NCI-H1092 treated with DMSO at 0.1 percent for 48 hours (cell line): ENCODE measurements at places on chromosomes 5 and 9.

DNA sequence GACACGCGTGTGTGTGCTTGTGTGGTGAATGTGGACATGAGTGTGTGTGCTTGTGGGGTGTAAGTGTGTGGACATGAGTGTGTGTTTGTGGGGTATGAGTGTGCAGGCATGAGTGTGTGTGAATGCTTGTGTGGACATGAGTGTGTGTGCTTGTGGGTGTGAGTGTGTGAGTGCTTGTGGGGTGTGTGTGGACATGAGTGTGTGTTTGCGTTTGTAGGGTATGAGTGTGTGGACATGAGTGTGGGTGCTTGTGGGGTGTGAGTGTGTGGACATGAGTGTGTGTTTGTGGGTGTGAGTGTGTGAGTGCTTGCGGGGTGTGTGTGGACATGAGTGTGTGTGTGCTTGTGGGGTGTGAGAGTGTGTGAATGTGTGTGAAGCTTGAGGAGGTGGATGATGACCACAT is 29.8 kb upstream of the TIFAB start:
- DNase-seq: no peak

DNA sequence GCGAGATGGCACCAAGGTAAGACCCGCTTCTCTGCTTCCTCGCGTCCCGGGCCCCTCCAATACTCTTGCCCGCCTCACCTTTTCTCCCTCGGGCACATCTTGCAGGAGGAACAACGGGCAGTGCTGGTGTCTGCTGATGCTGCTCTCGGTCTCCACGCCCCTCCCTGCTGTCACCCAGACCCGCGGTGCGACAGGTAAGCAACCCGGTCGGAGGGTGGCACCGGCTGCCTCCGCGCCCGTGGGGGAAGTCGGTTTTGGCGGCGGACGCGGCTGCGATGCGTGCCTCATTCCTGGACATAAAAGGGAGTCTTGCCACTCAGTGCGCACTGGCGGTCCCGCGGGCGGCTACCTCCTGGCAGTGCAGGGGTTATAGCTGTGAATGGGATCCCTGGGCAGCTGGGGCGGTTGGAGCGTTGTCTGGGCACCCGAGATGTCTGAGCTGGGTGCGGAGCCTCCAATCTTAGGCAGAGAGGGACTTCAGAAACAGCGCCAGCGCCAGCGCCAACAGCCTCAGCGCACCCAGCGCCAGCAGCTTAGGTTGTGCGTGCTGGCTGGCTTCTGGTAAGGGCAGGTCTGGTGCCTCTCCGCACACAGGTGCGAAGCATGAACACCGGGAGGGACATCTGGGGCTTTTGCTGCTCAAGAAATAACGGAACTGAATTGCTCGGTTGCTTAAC is 488 bp downstream of the COL15A1 start:
- no peak for DNase-seq

DNA sequence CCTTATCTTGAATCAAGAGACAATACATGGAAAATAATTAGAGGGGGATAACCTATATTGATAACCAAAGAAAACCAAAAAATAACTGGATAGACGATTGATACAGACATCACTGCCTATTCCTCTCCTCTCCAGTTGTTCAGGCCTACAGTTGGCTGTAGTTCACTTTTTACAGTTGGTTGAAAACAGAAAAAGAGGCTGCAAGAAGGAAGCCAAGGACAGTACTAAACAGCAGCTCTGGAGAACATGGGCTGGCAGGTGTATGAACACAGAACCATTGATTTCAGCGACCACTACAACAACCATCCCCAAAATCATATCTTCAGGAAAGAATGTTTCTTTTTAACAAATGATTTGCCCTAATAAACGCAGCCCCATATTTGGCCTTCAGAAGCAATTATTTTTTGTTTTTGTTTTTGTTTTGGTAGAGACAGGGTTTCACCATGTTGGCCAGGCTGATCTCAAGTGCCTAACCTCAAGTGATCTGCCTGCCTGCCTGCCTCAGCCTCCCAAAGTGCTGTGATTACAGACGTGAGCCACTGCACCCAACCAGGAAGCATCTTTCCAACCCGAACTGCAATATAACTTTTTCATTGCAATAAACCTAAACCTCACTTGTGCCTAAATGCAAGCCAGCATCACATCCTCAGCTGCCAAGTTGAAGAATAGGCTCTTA is 64.3 kb downstream of the MLLT3 start:
- no peak for DNase-seq

DNA sequence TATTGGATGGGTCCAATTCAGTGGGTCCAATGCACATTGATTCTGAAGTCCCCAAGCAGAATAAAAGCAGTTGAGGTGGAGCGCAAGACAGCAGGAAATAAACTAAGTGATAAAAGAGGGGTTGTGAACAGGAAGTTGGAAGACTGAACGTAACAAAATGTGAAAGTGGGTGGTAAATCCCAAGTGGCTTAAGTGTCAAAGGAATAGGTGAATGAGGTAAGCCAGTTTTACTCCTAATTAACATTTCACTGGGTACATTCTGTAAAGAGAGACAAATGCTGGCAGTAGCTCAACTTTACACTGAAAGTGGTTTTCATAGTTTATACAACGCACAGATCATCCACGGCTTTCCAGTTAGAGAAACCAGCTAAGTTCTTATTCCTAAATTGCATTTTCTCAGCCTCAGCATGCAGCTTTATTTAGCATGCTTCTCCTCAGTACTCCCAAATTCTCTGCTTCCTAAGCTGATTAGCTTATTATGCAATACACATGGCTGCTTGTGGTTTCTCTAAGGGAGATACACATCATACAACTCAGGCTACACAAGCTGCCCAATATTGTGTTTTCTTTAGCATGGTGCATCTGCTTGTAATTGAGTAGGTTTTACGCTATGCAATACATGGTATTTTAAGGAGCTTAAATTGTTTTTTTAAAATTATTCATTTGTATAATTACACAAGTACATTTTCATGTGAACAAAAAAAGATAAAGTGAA is 34.2 kb upstream of the HSD17B4 start:
- DNase-seq: no peak

DNA sequence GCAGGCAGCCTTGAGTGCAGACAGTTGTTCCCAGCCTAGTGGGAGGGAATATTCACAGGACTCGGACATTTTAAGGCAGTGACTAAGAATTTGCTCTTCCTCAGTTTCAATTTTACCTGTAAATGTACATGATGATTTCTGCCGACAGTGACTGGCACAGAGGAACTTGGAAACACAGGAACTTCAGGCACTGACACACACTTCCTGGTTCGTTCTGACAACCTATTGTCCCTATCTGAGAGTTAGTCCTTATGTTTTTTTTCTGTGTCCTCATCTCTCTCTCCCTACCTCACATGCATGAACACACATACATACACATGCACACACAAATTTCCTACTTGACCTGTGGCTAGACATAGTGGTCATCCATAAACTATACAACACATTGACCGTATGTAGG is 89.4 kb upstream of the CD180 start:
- no peak for DNase-seq

DNA sequence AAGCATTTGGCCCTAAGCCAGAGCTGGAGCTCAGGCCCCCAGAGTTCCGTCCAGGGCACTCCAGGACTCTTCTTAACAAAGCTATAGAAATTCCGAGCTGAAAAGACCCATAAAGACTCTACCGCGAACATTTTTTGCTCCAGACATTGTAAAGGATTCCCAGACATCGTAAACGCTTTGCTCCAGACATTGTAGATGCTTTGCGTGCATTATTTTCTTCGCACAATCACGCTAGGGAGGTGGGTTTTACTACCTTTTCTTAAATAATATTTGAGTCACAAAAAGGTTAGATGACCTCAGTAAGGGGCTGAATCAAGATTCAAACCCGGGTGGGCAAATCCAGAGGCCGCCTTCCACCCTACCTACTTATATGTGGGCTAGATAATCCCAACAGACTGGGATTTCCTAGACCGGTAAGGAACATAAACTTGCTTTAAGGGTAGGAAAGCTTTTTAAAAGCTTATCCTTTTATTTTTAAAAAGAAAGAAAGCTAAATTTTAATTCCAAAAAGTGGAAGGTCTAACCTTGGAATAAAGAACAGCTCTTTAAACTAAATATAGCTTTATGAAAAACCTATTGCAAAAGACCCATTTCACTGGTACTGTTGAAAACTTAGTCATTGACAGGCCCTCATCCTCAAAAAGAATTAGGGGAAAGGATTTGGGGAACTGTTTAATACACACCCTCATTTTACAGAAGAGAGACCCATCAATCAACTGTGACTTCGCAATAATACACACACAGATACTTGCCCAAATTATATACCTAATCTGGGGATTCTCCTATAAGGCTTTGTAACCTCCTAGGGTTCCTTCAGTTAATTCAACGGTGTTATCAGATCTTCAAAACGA is 822 bp upstream of the TNIP1 start:
- peak; percentile 17 for DNase-seq

- no peak for DNase-seq
Observed at GRCh38 chr5:83029912-83030311, 47.3 kb downstream of the TMEM167A start.

GRCh38 chr5:39730006-39730405 is 305.2 kb upstream of the DAB2 start:
- DNase-seq: no peak

- no peak for DNase-seq
Observed at GRCh38 chr5:9507974-9508373, 37.9 kb downstream of the SEMA5A start.

- no peak for DNase-seq
Observed at GRCh38 chr9:99947395-99947794, 40.9 kb downstream of the STX17 start.

GRCh38 chr5:60886158-60886557 is 42.1 kb upstream of the ELOVL7 start:
- DNase-seq: no peak

GRCh38 chr5:133396187-133396741 is 216.1 kb downstream of the FSTL4 start:
- no peak for DNase-seq

DNA sequence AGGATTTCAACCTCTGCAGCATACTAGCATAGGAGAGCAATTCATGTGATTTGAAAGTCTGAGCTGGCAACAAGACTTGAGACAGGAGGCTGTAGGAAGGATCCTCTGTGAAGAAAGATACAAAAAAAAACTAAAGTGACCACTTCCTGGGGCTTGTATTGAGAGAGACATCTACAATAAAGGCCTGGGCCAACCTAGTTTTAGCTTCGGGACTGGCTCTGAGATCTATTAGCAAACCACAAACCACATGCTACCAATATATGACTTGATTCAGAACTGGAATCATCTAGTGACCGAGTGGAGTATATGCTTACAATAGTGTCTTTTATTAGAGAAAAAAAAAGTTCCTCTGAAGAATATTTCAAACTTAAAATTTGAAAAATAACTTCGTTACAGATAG is 1448.9 kb upstream of the CDH6 start:
- no peak for DNase-seq

- no peak for DNase-seq
Observed at GRCh38 chr5:127839072-127839471, 135.9 kb downstream of the CCDC192 start.

DNA sequence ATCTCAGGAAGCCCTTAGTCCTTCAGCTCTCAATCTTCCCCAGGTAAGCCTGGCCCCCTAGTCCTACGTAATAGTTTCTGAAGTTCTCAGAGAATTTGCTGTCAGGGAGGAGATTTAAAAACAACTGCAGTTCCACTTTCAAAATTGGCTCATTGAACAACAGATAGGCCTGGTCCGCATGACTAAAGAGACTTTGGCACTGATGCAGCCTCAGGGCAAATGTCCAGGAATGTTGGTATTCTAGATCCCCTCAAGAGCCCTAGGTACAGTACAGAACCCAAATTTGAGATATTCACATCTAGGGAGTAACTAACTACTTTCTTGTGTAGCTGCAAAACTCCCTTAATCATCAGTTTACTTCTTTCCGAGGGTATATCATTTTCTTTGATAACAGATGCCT is 162.8 kb downstream of the GABRG2 start:
- DNase-seq: no peak

DNA sequence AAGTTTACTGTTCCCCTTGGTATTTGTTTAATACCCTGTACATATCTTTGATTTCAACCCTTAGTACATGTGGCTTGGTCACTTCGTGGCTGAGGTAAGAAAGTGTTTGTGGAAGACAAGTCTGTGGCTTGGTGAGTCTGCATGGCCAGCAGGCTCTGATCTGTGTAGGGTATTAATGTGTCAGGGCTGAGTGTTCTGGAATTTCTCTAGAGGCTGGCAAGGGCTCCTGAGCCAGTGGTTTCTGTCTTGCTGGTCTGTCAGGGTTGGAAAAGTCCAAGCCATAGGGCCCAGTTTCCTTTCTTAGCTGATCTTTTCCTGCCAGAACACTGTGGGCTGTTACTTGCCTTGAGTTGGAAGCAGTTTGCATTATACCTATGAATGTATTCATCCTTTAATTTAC is 48.0 kb upstream of the FBXL7 start:
- no peak for DNase-seq

- no peak for DNase-seq
Observed at GRCh38 chr9:9924376-9924775, 688.4 kb downstream of the PTPRD start.

- no peak for DNase-seq
Observed at GRCh38 chr9:93597142-93597706, 20.8 kb downstream of the PHF2 start.

DNA sequence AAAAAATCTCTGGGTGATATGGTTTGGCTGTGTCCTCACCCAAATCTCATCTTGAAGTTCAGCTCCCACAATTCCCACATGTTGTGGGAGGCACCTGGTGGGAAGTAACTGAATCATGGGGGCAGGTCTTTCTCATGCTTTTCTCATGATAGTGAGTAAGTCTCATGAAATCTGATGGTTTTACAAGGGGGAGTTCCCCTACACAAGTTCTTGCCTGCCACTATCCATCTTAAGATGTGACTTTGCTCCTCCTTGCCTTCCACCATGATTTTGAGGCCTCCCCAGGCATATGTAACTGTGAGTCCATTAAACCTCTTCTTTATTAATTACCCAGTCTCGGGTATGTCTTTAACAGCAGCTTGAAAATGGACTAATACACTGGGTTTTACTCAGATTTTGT is 513.9 kb downstream of the TLE4 start:
- no peak for DNase-seq
